ENCODE measurements at places on chromosomes 11 and 22. TPM values are rescaled to one million over a fixed set of nuclear protein-coding genes. Genes with fewer than 3 reads are reported as not detected.

DNA sequence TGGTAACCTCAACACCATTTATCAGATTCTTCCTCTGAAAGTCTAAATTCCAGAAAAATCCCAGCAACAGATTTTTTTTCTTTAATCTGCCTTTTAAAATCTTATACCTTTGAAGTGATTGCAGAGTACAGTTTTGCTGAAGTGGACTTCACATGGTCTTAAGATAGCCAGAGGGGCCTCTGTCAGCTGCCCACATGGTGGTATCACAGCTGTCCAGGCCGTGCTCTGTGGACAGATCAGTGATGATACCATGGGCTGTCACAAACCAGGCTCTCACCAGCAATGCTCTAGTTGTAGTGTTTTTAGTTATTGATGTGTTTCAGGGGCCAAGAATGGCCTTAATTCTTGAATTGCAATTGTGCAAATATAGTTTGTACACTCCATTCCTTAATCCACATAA is 44.0 kb downstream of the PARVA start:
- no peaks in the 10 kb centered on the region for H3K36me3 ChIP-seq
- no peak overlapping the region for H3K4me3 ChIP-seq
- H3K27me3 ChIP-seq = peaks cover 2% of the 10 kb centered on the region
- H3K27ac ChIP-seq = no peak overlapping the region

- peaks cover 42% of the 10 kb centered on the region for H3K4me1 ChIP-seq
- H3K27ac ChIP-seq = peak overlapping the region; percentile 87
- peak; percentile 92 for DNase-seq
These were observed 3.3 kb downstream of the TKFC start for GRCh38 chr11:61336171-61336935.

- no peak overlapping the region for H3K27ac ChIP-seq
- H3K4me1 ChIP-seq = peaks cover 3% of the 10 kb centered on the region
These were observed 8.9 kb downstream of the TMEM218 start for GRCh38 chr11:125102510-125102909.

GRCh38 chr11:134943544-134943943 is 531.5 kb upstream of the B3GAT1 start:
- no peak for DNase-seq
- no peaks in the 10 kb centered on the region for H3K27me3 ChIP-seq
- no peaks in the 10 kb centered on the region for H3K4me1 ChIP-seq
- no peak overlapping the region for H3K27ac ChIP-seq

- no peaks in the 10 kb centered on the region for H3K36me3 ChIP-seq
- no peak for DNase-seq
- H3K4me1 ChIP-seq = no peaks in the 10 kb centered on the region
- no peak overlapping the region for H3K4me3 ChIP-seq
- H3K27ac ChIP-seq = no peak overlapping the region
These were observed 49.9 kb upstream of the FADD start for GRCh38 chr11:70153133-70153727.

GRCh38 chr11:77661670-77662069 is 24.1 kb upstream of the CLNS1A start:
- DNase-seq = no peak
- H3K36me3 ChIP-seq = peaks cover 2% of the 10 kb centered on the region
- no peaks in the 10 kb centered on the region for H3K4me1 ChIP-seq
- peaks cover 2% of the 10 kb centered on the region for H3K27me3 ChIP-seq
- no peak overlapping the region for H3K27ac ChIP-seq
- no peak overlapping the region for H3K4me3 ChIP-seq

- DNase-seq = no peak
- H3K4me3 ChIP-seq = no peak overlapping the region
- H3K27ac ChIP-seq = no peak overlapping the region
- H3K27me3 ChIP-seq = peaks cover 9% of the 10 kb centered on the region
- H3K36me3 ChIP-seq = peaks cover 4% of the 10 kb centered on the region
These were observed 94.9 kb downstream of the PRR5L start for GRCh38 chr11:36390963-36391471.

DNA sequence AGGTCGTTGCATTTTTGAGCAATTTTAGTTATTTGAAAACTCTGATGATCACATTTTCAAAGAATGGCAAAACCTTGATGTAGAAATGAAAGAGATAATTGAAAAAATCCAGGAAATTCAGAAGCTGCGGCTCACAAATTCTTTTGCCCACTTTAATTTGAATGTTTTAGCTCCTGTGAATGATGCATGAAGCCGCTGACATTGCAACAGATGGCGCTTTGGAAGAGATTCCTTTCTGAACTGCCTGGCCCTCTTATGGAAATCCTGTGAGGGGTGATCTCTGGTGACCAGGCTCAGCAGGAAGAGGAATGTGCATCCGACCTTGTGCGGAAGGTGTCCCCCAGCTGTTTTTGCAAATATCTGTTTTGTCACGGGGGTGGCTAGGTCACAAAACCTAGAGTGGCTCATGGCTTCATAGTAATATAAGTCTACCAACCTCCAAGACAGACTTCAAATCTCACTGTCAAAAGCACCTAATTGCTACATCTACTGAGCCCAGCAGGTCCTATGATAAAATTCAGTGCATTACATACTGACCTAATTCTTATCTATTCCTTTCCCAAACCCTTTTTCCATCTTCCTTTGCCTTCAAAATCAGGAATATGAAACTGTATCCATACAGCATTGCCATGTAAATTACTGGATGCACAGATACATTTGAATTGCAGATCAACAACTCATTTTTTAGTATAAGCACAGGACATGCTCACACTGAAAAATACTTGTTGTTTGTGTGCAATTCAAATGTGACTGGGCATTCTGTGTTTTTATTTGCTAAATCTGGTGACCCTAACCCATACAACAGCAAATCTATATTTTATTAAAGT is 412.7 kb downstream of the ETS1 start:
- H3K4me3 ChIP-seq = no peak overlapping the region
- DNase-seq = no peak
- H3K27me3 ChIP-seq = peaks cover 4% of the 10 kb centered on the region
- H3K36me3 ChIP-seq = no peaks in the 10 kb centered on the region
- H3K4me1 ChIP-seq = peaks cover 3% of the 10 kb centered on the region
- H3K27ac ChIP-seq = no peak overlapping the region

GRCh38 chr11:5608808-5609207 is 12.4 kb downstream of the TRIM6 start:
- H3K27me3 ChIP-seq = no peaks in the 10 kb centered on the region
- peaks cover 4% of the 10 kb centered on the region for H3K36me3 ChIP-seq
- H3K27ac ChIP-seq = no peak overlapping the region
- H3K4me3 ChIP-seq = no peak overlapping the region
- peaks cover 7% of the 10 kb centered on the region for H3K4me1 ChIP-seq

- H3K27me3 ChIP-seq = no peaks in the 10 kb centered on the region
- peaks cover 12% of the 10 kb centered on the region for H3K36me3 ChIP-seq
- no peak overlapping the region for H3K4me3 ChIP-seq
- DNase-seq = no peak
- H3K4me1 ChIP-seq = peaks cover 5% of the 10 kb centered on the region
These were observed 181.5 kb downstream of the TMEM135 start for GRCh38 chr11:87219266-87219665.

DNA sequence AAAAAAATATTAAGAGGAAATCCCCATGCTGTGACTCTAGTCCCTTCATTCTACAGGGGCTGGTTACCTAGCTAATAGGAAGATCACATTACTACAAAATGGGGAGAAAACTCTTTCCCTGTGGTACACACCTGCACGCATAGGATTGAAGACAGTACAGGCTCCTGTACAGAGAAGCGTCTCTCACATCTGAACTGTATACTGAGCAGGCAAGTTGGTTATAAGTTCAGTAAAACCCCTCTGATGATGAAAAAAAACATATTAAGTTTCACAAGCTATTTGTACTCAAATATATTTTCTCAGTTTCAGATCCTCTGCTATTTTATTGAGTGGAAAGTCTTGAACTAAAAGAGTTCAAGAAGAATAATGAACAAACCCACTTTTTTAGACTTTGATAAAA is 156.9 kb upstream of the HSD17B12 start:
- H3K27me3 ChIP-seq = no peaks in the 10 kb centered on the region
- no peak overlapping the region for H3K27ac ChIP-seq
- no peaks in the 10 kb centered on the region for H3K4me1 ChIP-seq
- no peak overlapping the region for H3K4me3 ChIP-seq
- H3K36me3 ChIP-seq = no peaks in the 10 kb centered on the region

- no peaks in the 10 kb centered on the region for H3K36me3 ChIP-seq
- peaks cover 19% of the 10 kb centered on the region for H3K27me3 ChIP-seq
- H3K4me1 ChIP-seq = no peaks in the 10 kb centered on the region
- H3K4me3 ChIP-seq = no peak overlapping the region
These were observed 33.8 kb upstream of the FBLN1 start for GRCh38 chr22:45468872-45469271.

DNA sequence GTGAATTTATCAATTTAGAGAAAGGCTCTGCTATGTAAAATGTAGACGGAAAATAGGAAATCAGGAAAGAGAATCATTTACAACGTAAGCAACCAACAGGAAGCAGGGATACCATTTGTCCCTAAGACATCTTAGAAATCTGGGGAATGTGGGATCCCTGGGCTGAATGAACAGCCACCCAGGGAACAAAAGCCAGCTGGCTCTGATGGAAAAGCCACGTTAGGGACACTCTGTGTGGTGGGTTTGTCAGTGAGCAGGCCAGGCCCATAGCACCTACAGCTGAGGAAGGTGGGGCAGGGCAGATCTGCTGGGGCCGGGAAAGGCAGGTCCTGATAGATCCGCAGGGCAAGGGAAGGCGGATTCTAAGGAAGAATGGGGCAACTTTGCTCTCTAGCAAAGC is 87.1 kb upstream of the CSNK2A3 start:
- H3K27ac ChIP-seq = no peak overlapping the region
- no peaks in the 10 kb centered on the region for H3K36me3 ChIP-seq

DNA sequence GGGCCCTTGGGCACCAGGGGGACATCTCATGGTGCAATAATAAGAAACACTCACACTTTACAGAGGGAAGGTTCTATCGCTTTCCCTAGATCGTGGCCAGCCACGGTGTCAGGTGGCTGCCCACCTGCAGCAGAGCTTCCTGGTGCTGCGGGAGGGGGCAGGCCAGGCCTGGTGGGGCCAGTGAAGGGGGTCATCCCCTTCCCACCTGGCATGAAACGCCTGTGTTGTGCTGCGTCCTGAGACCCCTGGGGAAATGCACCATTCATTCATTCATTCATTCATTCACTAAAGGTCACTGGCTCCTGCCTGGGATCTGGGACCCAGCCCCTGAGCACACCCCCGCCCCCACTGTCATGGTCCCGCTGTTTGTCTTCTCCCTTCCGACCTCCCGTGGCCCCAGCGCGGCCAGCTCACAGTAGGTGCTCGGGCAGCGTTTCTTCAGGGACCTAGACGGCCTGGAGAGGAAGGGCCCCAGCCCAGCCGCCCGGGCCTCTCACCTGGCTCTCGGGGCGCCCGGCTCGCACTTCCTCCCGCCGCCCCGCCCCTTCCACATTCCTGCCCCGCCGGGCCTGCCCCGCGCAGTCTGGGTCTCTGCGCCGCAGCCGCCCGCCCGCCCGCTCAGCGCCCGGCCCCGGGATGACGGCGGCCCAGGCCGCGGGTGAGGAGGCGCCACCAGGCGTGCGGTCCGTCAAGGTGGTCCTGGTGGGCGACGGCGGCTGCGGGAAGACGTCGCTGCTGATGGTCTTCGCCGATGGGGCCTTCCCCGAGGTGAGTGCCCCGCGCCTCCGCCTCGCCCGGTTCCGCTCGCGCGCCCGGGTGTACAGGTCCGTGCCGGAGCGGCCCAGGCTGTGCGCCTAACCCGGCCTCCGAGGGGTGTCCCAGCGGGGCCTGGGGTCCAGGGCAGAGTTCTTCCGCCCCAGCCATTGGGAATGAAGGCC is at the start of gene RHOD:
RHOD (plus strand) TSS at position 581 of the 938 bp plus-strand sequence; CDS start at position 637, 56 bp downstream.
- H3K27me3 ChIP-seq = peaks cover 10% of the 10 kb centered on the region
- no peak within 1 kb of the TSS for H3K27ac ChIP-seq
- H3K4me3 ChIP-seq = peak within 1 kb of the TSS; percentile 82
- peaks cover 5% of the 10 kb centered on the region for H3K4me1 ChIP-seq
- H3K36me3 ChIP-seq = no peaks in the 10 kb centered on the region

GRCh38 chr11:35761899-35762298 is 99.3 kb downstream of the TRIM44 start:
- H3K36me3 ChIP-seq = peaks cover 28% of the 10 kb centered on the region
- H3K4me3 ChIP-seq = no peak overlapping the region
- peaks cover 4% of the 10 kb centered on the region for H3K4me1 ChIP-seq
- no peaks in the 10 kb centered on the region for H3K27me3 ChIP-seq
- no peak for DNase-seq
- H3K27ac ChIP-seq = no peak overlapping the region

DNA sequence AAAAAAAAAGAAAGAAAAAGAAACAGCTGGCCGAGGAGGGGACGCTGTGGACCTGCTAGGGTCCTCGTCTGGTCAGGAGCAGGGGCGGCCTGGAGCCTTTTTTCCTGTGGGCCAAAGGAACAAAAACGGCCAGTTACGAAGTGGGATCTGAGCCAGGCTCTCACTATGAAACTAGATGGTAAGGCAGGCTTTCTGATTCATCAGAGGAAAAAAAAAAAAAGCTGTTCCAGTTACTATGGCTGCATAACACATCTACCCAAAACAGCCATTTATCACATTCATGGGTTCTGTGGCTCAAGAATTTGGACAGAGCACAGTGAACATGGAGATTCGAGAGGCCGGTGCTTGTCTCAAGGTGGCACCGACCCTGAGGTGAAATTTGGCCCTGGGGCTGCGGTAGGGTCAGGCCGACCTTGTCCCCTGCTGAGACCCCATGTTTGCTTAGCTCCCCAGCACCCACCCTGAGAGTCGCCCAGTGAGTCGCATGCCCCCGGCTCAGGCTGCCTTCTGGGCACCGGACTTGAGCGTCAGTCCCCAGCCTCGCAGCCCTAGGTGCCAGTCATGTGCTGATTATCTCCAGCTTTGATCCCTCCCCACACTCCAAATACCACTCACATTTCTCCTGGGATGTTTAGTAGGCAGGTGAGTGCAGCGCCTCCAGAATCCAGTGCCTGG is 34.2 kb downstream of the MRGPRD start:
- H3K36me3 ChIP-seq = no peaks in the 10 kb centered on the region
- no peak overlapping the region for H3K4me3 ChIP-seq
- no peak for DNase-seq
- H3K4me1 ChIP-seq = no peaks in the 10 kb centered on the region

DNA sequence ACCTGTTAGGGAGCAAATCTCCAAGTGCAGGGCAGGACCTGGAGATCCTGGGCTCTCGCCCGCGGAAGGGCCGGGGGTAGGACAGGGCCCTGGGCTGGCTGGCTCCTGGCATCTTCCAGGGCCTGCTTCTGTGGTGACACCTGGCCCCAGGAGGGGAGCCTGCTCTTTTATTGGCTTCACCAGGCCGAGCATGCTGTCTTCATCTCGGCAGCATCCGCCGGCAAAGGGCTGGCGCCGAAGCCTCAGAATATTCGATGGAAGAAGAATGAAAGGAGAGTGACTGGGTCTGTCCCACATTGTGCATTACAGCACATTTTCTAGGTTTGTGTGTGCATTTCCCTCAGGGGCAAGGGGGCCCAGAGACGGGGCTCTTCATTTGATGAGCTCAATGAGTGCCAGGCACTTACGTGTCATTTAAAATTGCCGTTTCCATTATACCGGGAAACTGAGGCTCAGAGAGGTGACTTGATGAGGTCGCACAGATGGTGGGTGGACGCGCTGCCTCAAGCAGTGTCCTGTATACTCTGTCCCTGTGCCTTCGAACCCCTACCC is 70.0 kb downstream of the RBX1 start:
- DNase-seq = peak; percentile 35
- H3K4me3 ChIP-seq = peak overlapping the region; percentile 96
- H3K27me3 ChIP-seq = peaks cover 15% of the 10 kb centered on the region
- peaks cover 11% of the 10 kb centered on the region for H3K4me1 ChIP-seq

GRCh38 chr22:22167791-22168189 is 76.8 kb upstream of the VPREB1 start:
- peaks cover 12% of the 10 kb centered on the region for H3K27me3 ChIP-seq
- H3K36me3 ChIP-seq = no peaks in the 10 kb centered on the region
- H3K4me1 ChIP-seq = peaks cover 12% of the 10 kb centered on the region
- H3K4me3 ChIP-seq = peak overlapping the region; percentile 72

TIMM10 gene
- total RNA-seq = 44.0 TPM

GGTLC3 gene
- not detected for total RNA-seq

MYOD1 gene
- total RNA-seq = not detected

MIAT gene
- 190 TPM for total RNA-seq

CCDC90B gene
- 33.6 TPM for total RNA-seq

NEFH gene
- total RNA-seq = 1.8 TPM

P2RX3 gene
- not detected for total RNA-seq
